Hair follicle dermal papilla cell (primary cell): ENCODE measurements at places on chromosomes 13 and 19. TPM values are rescaled to one million over a fixed set of nuclear protein-coding genes. Genes with fewer than 3 reads are reported as not detected.

ANGPTL8 gene
- not detected in 2 replicates for total RNA-seq

ELL gene
- total RNA-seq, result 25.4 and 26.4 TPM in 2 replicates

GRIN2D gene
- 0.49 and 0.65 TPM in 2 replicates for total RNA-seq

JOSD2 gene
- total RNA-seq, result 27.3 and 27.6 TPM in 2 replicates

CCDC194 gene
- total RNA-seq, result 0.49 TPM in 1 of 2 replicates, not detected in the other

MAMSTR gene
- 0.97 and 1.5 TPM in 2 replicates for total RNA-seq

LHB gene
- total RNA-seq, result 0.49 and 0.61 TPM in 2 replicates

FFAR2 gene
- total RNA-seq, result not detected in 2 replicates

KIR2DL1 gene
- total RNA-seq, result not detected in 2 replicates

DACH1 gene
- total RNA-seq, result not detected in 2 replicates

CABP5 gene
- total RNA-seq, result not detected in 2 replicates

IFNL3 gene
- not detected in 2 replicates for total RNA-seq

ZNF66 gene
- total RNA-seq, result 0.97 and 3.1 TPM in 2 replicates

NCCRP1 gene
- not detected in 2 replicates for total RNA-seq

KIRREL2 gene
- not detected in 2 replicates for total RNA-seq

ICAM5 gene
- 1.5 TPM in 1 of 2 replicates, not detected in the other for total RNA-seq

SLC8A2 gene
- 0.97 TPM in 1 of 2 replicates, not detected in the other for total RNA-seq

PCDH9 gene
- 3.9 and 5.7 TPM in 2 replicates for total RNA-seq

ZNF547 gene
- 2.9 and 3.9 TPM in 2 replicates for total RNA-seq

RNF225 gene
- total RNA-seq, result 0.32 TPM in 1 of 2 replicates, not detected in the other

KLK11 gene
- total RNA-seq, result not detected in 2 replicates

EDDM13 gene
- total RNA-seq, result not detected in 2 replicates

STOML3 gene
- total RNA-seq, result not detected in 2 replicates

ZNF433 gene
- total RNA-seq, result 3.8 and 4.2 TPM in 2 replicates

CEACAM7 gene
- not detected in 2 replicates for total RNA-seq

EFNB2 gene
- total RNA-seq, result 13.5 and 15.5 TPM in 2 replicates

ZNF653 gene
- total RNA-seq, result 5.2 and 6.8 TPM in 2 replicates

RFPL4A gene
- total RNA-seq, result not detected in 2 replicates

CD22 gene
- not detected in 2 replicates for total RNA-seq

EBI3 gene
- not detected in 2 replicates for total RNA-seq

ONECUT3 gene
- total RNA-seq, result not detected in 2 replicates

NPAS1 gene
- total RNA-seq, result 0.16 and 0.61 TPM in 2 replicates

PPM1N gene
- 0.61 and 1.8 TPM in 2 replicates for total RNA-seq

KLF1 gene
- not detected in 2 replicates for total RNA-seq

F2RL3 gene
- 0.12 TPM in 1 of 2 replicates, not detected in the other for total RNA-seq

SIAH3 gene
- total RNA-seq, result not detected in 2 replicates

PPP1R13L gene
- total RNA-seq, result 9.2 and 22.0 TPM in 2 replicates
